Daoy (cell line): ENCODE measurements at places on chromosomes 7 and 10. TPM values are rescaled to one million over a fixed set of nuclear protein-coding genes. Genes with fewer than 3 reads are reported as not detected.
A peak's percentile ranks its signal among the peaks of the same experiment; 100 is the strongest.

ANTXRL gene
- not detected in 2 replicates for total RNA-seq

CHRM2 gene
- total RNA-seq = 0.06 and 0.51 TPM in 2 replicates

- DNase-seq = no peak
Observed at GRCh38 chr7:27191161-27191731, 6.2 kb upstream of the HOXA11 start.

GRCh38 chr10:14601872-14602725 lies 172.6 kb downstream of the FAM107B start:
- peak; percentile 71 for DNase-seq

DNA sequence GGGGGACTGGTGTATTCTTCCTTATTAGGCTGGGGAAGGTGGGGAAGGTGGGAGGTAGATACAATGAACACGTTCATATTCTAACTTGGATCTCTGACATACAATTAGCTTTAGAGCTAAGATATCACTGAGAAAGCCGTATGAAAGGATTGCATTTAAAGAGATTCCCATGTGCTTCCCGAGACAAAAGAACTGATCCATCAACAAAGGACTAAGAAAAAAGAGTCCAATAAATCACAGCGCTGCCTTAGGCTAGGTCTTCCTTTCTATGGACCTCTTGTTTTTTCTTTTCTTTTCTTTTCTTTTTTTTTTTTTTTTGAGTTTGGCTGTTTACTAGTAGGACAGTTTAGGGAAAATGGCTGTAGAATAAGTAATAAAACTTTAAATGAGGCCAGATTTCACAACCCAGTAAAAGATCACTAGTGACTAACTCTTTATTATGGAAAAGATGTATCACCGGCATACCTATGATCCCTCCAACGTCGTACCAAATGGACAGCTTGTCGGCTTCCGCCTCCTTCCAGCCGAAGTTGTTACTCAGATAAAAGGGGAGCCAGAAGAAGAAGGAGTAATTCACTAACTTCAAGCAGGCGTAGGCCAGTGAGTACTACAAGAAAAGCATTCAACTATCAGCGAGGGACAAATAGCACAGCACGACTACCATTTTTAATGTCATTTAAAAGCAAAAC lies 50.0 kb downstream of the SLC37A3 start:
- DNase-seq = no peak

GRCh38 chr10:73623056-73623455 lies 18.2 kb downstream of the MYOZ1 start:
- DNase-seq = no peak

DNA sequence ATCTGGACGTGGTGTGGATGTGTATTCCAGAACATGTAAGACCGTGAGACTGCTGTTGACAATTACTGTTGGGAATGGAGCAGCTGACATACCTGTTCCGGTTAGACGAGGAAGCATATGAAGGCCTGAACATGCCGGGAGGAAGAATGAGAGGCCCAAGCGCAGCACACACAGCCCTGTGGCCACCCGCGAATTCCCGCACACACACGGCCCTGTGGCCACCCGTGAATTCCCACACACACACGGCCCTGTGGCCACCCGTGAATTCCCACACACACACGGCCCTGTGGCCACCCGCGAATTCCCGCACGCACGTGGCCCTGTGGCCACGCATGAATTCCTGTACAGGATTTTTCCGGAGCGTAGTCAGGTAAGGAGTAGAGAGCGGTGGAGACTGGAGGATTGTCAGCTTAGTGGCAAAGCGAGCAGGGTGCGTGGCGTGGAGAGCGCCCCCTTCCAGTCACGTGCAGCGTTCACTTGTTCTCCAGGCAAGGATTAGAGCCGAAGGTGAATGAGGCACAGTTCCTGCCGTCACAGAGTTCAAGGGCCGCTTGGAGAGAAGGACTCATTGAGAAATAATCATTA lies 9.5 kb upstream of the SUN1 start:
- no peak for DNase-seq

GRCh38 chr10:35400595-35401268 lies 64.4 kb downstream of the CCNY start:
- no peak for DNase-seq

GRCh38 chr10:100009283-100009792 lies 409 bp downstream of the DNMBP start:
- no peak for DNase-seq

DNA sequence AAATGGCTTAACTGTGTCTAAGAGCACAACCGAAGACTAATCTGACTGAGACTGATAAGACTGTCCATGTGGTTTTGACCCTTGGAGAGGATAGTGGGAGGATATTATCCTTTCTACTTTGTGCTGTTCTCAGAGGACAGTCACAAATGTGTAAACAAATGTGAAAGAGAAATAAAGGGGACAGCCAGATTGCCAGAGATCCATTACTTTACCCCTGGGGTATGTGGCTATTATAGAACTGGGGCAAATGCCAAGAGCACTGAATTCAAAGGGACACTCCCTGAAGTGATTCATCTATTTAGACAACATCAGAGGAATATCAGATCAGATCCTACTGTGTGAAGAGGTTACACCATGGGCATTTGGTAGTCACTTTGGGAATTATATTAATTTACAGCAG lies 154.7 kb downstream of the RNLS start:
- DNase-seq = peak; percentile 48

GRCh38 chr7:1271656-1272055 lies 39.0 kb downstream of the UNCX start:
- no peak for DNase-seq

DNA sequence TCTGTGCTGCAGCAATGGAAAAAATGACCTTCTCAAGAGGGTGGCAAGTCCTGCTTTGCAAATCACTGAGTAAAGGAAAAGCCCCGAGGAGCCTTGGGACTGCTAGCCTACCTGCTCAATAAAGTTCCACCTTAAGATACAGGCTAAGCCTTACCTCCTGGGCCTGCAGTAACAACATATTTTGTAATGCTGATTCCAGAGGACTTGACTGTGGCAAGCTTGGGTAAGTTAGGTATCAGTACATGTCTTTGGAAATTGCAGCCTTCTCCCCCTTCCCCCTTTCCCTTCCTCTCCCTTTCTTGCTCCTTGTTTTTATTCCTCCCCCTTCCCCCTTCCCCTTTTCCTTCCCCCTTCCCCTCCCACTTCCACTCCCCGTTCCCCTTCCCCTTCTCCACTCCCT lies 126.2 kb downstream of the SORCS3 start:
- no peak for DNase-seq

- DNase-seq = no peak
Observed at GRCh38 chr10:121337427-121337826, 260.8 kb downstream of the FGFR2 start.

GRCh38 chr10:61919646-61920215 lies 18.2 kb downstream of the ARID5B start:
- no peak for DNase-seq

DNA sequence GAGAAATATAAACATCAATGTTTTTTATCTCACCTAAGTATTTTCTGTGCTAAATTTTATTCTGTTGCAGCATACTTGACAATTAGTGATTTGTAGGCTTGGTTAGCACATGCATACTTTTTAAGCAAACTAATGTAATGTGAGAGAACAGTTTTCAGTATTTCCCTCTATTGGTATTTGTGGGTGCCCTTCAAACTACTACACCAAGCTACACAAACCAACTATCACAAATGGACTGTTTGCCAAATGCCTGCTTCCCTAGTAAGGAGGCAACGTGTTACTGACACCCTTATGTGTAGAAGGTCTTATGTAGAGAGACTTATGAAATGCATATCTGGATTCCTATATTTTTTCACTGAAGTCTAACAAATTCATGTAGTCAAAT lies 98.4 kb upstream of the FZD1 start:
- DNase-seq = no peak
